ENCODE measurements at places on chromosomes 6 and 20.
A peak's percentile ranks its signal among the peaks of the same experiment; 100 is the strongest.

GRCh38 chr6:157302736-157303135, 20.6 kb downstream of the TMEM242 start:
- DNase-seq, result no peak

DNA sequence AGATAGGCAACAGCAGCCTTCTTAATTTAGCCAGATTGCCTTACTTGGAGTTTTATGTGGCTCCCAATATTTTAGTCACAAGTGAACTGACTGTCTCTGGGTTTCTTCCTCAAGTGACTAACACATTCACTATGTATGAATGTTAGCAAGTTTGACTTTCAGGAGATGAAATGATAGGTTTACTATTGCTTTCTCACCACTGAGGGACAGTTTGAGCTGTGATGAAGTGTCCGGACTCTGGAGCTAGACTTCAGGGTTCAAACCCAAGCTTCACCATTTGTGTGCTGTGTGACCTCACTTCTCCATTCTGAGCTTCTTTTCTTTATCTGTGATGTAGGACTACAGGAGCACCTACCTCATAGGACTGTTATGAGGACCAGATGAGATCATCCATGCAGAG, 8.2 kb downstream of the DHX35 start:
- DNase-seq, result no peak

GRCh38 chr6:166109608-166110007, 58.0 kb downstream of the TBXT start:
- no peak for DNase-seq

GRCh38 chr6:152160346-152160745, 352.9 kb downstream of the ESR1 start:
- no peak for DNase-seq

DNA sequence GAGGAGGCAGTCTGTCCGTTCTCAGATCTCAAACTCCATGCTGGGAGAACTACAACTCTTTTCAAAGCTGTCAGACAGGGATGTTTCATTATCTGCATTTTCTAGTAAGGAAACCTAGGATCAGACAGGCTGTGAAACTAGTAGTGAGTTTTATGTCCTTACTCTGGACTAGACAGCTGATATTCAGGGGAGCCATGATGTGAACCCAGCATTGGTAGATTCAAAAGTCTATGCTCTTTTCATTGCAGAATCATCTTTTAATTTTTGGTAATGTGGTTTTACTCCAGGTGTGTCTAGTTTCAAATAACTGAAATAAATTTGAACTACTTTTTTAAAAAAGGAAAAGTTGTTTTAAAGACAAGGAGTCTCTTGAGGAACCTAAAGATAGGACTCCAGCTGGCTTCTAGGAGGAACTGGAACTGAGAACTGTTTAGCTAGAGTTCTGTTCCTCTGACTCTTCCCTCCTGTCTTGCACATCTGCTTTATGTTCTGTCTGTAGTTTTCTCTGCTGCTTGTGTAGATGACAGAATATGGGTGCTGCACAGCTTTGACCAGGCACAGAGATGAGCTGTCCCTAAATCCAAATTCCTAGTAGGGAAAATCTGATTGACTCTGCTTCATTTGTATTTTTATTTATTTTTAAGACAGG, 27.8 kb upstream of the RNF144B start:
- peak; percentile 71 for DNase-seq

DNA sequence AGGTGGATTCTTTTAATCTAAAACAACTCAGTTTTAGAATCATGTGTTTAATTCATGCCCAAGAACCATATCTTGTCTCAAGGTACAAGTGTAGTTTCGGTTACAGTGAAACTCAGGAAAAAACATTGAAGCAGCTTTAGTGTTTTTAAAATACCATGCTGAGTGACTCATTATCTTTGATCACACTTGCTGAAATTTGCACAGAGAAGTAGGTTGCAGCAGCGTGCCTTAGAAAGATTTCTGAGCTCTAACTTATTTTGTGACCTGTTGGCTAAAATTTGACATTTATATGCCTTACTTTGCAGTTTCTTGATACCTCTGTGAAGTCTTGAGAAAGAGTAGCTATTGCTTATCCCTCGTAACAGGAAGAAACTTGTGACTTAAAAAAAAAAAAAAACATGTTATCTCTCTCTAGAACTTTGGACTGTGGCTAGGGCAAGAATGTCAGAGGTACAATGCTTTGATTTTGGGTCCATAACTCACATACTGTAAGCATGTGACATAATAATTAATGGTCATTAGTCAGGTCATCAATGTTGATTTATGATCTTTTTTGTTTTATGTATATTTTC, 34.5 kb upstream of the FUCA2 start:
- no peak for DNase-seq

- no peak for DNase-seq
Observed at GRCh38 chr6:115358616-115359015, 702.1 kb downstream of the FRK start.

DNA sequence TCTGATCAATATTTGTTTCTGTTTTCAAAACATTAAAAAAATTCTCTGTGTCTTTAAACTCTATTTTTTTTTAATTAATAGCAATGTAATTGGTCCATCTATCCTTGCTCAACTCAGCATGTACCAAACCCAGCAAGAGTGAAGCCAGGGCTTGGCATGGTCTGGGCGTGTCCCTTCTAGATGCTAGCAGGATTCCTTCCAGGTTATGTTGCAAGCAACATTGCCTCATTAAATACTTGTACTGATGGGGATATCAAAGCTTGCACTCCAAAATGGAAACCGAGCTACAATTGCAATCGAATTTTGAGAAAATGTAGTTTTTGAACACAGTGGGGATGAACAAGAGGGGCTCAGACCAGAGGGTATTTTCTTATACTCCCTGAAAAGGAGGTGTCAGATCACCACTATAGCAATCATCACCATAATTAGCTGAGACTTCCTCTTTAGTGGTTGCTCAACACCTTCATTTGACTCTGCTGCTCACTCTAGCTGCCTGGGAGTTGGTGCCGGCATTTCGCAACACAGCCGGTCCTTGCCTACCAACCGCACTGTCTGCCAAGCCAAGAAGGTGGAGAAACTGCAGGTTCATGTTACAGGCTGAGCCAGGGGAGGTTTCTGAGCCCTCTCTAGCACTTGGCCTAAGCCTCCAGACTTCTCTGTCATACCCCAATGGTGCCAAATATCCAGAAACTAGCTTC, 67.8 kb upstream of the RALGAPA2 start:
- peak; percentile 94 for DNase-seq

- DNase-seq, result no peak
Observed at GRCh38 chr6:94184666-94185464, 765.5 kb upstream of the EPHA7 start.

DNA sequence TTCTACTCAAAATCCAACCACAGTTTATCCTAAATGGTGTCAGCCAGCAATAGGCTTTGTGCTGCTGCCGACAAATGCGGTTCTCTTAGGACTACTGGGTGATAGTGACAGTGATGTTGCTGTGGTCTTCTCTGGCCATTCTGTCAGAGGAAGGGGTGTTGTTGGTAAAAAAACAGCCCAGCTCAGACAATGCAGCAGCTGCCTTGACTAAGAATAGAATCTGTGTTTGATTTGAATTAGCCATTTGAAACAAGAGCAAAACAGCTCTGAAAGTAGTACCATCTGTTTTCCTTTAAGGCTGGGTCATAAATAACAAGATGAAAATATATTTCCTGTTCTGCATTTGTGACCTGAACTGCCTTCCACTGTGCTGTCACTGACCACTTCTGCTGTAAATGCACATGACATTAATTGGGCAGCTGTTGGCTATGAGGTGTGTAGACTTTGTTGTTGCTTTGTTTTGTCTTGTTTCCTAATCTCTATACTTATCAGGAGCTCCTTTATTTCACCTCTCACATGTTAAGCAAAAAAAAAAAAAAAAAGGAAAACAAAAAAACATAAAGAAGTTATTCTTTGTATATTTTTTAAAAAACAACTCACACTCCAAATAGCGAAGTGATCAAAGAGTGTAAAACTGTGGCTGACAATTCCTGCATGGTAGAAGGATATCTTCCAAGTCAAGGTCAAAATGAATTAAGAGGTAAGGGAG, 497.8 kb upstream of the ARID1B start:
- peak; percentile 22 for DNase-seq

DNA sequence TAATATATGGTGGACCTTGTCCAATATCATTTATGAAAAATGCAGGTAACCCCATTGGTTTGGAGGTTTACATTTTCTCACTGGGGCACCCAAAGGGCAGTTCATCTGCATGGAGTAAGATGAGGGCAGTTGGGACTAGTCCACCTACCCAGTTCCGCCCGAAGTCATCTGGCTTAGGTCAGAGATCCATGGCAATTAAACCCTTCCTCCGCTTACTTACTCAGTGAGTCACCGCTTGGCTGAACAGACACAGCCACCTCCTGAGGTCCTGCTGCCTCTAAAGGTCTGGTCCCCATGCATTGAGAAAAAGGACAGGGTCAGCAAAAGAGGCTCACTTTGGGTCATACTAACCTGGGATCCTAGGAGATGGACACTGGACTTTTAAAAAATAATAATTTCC, 102.9 kb upstream of the PRL start:
- no peak for DNase-seq

Measured in inflammatory macrophage treated with lipopolysaccharide for 4 hours (primary cell).